ENCODE measurements at places on chromosomes 6 and 20.

- no peak for DNase-seq
Observed at GRCh38 chr6:60679175-60679574, 1606.8 kb downstream of the KHDRBS2 start.

- no peak for DNase-seq
Observed at GRCh38 chr20:45452772-45453691, 16.5 kb upstream of the WFDC2 start.

DNA sequence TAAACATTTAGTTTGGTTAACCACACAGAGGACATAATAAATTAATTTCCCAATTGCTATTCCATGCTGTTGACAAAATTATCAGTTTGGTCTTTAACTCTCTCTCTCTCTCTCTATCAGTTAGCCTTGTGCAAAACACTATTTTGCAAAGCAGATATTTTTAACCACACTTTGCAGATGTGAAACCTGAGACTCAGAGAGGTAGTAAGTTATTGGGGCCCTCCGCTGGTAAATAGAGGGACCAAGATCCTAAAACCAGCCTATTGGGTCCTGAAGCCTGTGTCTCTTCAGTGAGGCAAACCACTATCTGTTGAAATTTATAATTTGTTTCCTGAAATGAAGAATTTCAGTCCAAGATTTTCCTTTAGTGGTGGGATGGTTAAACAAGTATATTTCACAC lies 231.0 kb downstream of the SOD2 start:
- DNase-seq, result no peak

DNA sequence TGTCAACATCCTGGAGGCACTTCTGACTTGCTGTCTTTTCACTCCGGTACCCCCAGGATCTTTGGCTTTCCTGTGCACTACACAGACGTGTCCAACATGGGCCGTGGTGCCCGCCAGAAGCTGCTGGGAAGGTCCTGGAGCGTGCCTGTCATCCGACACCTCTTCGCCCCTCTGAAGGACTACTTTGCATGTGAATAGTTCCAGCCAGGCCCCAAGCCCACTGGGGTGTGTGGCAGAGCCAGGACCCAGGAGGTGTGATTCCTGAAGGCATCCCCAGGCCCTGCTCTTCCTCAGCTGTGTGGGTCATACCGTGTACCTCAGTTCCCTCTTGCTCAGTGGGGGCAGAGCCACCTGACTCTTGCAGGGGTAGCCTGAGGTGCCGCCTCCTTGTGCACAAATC lies 12.0 kb upstream of the MAPRE1 start:
- no peak for DNase-seq

GRCh38 chr6:13461805-13462204 lies 25.6 kb downstream of the GFOD1 start:
- no peak for DNase-seq

DNA sequence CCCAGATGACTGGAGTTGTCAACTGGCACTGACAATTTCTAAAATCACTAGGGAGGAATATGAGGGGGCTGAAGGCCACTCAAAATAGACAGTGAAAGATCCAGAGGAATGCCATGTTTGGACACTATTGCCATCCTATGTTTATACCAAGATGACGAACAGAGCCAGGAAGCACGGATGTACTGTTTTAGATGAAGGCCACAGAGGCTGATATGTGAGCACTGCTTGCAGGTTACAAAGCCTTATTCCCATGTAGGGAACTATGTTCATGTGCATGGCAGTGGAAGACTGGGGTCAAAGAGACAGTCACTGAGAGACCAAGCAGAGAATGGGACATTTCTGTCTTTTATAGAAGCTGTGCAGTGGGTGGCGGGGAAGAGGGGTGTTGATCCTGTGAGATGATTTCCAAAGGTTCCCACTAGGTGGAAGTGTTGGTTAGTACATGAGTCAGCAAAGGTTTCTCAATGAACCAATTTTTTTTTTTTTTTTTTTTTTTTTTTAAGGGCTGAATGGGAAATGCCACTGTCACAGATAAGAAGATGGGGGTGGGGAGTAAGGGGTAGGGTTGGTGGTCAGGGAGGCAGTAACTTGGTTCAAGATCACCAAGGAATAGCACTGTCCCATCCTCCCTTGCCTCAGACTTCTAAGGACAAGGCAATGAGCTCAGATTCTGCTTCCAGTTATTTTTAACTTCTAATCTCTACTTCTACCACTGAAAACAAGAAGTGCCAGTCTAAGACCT lies 46.7 kb upstream of the MOCS1 start:
- no peak for DNase-seq

DNA sequence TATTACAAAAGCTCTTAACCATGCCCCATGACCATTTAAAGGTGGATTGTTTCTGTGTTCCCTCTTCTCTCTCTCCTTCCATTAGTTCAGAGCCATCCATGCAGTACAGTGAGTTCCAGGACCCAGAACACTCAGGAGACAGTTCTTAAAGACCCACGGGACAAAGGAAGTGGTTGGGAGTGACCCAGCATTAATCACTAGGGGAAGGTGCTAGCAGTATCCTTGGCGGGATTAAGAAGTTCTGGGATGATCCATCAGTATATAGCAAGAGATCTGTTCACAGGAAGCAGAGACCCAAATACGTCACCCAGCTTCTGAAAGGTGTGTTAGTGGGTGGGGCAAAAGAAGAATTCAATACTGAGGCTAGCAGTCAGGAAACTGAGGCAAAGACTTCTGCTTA lies 154.1 kb downstream of the PHF3 start:
- no peak for DNase-seq

DNA sequence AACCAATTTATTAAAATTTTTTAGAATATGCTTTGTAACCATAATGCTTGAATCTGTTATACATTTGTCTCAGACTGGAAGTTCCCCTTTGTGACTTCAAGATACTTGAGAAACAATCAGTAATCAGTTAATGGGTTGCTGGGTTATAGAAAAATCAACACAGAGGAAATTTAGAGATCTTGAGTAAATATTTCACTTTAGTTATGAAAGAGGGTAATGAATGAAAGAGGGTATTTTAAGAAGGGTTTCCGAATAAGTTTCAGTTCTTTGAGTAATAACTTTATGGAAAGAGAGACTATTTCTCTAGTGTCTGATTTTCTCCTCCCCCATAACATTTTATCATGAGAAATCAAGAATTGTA lies 21.4 kb downstream of the ZFAND3 start:
- DNase-seq, result no peak

GRCh38 chr6:12557765-12558164 lies 158.8 kb upstream of the PHACTR1 start:
- no peak for DNase-seq

DNA sequence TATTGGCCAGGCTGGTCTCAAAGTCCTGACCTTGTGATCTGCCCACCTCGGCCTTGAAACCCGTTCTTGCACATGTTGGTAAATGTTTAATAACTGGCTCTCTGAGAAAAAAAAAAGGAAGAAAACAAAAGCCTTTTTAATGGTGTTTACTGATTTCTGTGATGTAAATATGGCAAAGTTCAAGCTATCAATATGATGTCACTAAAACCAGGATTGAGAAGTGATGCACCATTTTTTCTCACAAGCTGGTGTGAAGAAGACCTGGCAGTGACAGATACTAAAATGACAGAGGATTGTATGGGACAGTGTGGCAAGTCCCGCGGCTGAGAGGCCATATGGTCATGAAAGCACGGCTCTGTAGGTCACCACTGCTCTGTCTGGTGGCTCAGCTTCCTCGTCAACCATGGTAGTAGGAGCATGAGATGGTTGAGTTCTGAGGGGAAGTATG lies 196.3 kb upstream of the SUPT3H start:
- no peak for DNase-seq

DNA sequence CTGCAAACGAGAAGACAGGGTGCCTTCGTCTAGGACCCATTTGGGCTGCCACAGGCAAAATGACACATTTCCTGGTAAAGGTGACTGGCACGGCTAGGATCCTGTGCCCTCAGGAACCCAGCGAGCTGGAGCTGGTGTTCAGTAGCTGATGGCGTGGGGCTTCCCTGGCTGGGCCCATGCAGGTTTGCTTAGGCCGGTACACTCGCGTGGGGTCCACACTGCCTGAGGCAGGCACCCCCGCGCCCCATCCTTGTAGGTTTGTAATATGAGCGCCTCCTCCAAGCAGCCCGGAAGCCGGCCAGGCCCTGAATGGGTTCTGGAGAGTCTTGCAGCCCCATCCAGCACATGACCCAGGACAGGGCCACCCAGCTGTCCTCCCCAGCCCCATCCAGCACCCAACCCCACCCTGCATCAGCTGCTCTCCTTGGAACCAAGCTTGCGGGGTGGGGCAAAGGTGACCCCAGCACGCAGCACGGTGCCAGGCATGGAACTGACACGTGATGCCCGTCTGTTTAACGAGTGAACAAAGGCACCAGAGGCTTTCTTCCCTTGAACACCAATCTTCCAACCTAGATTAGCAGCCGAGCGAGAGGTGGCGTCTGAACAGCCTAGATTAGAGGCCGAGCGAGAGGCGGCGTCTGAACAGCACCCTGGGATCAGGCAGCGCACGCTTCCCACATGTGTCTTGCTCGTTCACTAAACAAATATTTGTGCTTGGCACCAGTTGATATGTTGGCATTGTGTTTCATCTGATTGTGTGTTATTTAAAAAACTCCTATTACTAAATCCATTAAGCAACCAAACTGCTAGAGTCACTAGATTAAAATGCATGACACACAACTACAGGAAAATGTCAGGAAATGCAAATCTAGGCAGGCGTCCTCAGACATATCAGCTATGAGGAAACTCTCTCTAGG lies 112.1 kb downstream of the DLL1 start:
- DNase-seq, result no peak

- DNase-seq, result no peak
Observed at GRCh38 chr6:45411959-45412358, 34.2 kb upstream of the SUPT3H start.

DNA sequence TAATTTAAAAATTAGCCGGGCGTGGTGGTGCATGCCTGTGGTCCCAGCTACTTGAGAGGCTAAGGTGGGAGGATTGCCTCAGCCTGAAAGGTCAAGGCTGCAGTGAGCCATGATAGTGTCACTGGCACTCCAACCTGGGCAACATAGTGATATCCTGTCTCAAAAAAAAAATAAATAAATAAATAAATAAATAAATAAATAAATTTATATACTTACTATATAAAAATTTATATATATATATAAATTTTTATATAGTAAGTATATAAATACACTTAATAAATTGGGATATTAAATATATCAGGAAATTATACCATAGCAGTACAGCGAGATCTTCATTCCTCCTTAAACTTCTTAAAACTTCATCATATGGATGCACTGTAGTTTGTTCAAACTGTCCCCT lies 23.0 kb upstream of the IPCEF1 start:
- DNase-seq, result no peak

- DNase-seq, result no peak
Observed at GRCh38 chr6:55033016-55033546, 141.2 kb upstream of the HCRTR2 start.

DNA sequence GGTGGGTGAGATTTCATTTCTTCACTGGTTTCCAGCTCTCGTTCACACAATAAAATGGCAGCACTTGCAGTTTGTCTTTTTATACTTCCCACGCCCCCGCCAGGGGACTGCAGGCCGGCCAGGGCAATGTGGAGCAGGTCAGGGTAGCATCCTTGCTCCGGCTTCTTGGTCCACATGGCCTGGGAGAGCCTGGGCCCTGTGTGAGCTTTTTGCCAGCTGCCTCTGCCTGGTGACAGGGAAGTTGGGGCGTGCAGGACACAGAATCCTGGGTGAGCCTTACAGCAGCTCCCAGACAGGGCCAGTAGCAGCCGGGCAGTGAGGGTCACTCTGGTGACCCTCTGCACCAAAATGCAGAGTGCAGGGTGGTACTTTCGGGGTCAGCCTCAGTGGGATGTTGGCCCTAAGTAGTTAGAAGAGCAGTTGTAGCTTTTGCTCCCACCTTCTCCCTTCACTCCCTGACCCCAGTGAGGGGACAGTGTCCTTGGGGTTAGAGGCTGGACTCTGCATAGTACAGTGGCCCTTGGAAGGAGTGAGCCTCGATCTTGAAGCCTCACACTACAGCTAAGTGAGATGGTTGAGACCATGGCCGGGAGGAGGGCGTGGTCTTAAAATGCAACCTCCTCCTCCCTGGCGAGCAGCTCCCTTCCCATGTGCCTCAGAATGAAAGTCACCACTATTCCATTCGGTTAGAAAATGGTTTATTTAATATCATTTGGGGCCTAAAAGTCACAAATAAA lies 23.8 kb downstream of the PYGB start:
- no peak for DNase-seq

DNA sequence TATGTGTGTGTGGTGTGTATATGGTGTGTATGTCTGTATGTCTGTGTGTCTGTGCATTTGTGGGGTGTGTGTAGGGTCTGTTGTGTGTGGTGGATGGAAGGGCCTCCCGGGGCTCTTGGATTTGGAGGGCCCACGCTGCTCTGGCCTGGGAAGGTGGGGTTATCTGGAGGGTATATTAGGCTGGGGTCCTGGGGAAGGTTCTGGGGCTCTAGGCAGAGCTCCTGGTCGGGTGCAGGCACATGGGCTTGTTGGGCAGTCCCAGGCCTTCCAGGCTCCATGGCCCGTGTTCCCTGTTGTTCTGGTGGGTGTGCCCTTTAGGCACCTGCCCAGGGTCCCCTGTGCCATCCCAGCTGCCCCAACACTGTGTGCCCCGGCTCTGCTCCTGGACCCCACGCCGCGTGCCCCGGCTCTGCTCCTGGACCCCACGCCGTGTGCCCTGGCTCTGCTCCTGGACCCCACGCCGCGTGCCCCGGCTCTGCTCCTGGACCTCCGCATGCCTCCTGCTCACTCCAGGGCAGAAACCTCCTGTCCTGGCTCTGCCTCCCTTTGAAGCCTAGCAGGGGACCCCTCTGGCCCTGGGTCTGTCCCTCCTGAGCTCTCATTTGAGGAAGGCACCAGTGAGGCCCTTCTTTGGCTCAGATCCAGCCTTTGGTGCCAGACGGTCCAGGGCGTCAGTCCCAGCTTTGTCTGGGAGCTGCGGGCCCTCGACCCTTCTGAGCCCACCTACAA lies 10.2 kb upstream of the MYT1 start:
- no peak for DNase-seq

DNA sequence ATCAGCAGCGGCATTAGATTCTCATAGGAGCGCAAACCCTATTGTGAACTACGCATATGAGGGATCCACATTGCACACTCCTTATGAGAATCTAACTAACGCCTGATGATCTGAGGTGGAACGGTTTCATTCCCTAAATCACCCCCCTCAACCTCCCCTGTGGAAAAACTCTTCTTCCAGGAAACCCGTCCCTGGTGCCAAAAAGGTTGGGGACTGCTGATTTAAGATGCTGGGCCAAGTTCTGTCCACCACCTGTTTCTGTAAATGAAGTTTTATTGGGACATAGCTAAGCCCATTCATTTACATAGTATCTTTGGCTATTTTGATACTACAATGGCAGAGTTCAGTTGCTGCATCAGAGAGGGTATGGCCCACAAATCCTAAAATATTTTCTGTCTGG lies 268.2 kb upstream of the PRDM1 start:
- DNase-seq, result no peak
